Stimulated activated CD4-positive, alpha-beta T cell treated with anti-CD3 and anti-CD28 coated beads, TNF-alpha, amount 100 ng/mL, for 24 hours (primary cell): ENCODE measurements at places on chromosomes 5 and 9.

GRCh38 chr9:92046676-92047075, 68.5 kb downstream of the SPTLC1 start:
- DNase-seq = no peak

- no peak for DNase-seq
These were observed 16.7 kb upstream of the KIF27 start for GRCh38 chr9:83937861-83938455.

GRCh38 chr5:178428341-178429155, 161.6 kb downstream of the COL23A1 start:
- no peak for DNase-seq

DNA sequence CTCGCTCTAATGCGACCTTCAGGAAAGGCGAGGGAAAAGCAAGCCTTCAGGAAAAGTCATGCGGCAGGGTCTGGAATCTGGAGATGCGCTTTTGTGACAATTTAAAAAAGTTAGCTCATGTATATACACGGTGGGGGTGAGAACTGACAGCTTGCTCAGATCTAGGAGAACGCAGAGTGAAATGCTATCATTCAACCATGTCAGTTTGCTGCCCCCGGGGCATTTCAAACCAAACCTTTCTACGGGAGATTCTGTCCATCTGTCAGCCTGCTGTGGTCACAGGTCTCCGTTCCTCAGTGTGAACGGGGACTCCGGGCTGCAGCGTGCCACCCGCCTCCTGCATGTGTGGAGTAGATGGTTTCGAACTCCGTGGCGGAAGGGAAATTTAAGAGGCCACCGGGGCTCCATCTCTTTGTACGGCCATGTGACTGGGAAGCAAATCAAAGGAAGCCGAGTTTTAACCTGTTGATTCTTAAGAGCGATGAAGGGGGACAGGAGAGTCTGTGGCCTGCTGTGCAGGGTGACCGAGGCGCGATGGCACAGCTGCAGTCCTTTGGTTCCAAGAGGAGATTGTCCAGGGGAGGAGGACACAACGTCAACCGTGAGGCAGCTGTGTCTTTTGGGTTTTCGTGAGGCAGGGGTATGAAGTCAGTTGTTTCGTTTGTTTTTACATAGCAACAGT, 45.9 kb downstream of the OTULIN start:
- no peak for DNase-seq

DNA sequence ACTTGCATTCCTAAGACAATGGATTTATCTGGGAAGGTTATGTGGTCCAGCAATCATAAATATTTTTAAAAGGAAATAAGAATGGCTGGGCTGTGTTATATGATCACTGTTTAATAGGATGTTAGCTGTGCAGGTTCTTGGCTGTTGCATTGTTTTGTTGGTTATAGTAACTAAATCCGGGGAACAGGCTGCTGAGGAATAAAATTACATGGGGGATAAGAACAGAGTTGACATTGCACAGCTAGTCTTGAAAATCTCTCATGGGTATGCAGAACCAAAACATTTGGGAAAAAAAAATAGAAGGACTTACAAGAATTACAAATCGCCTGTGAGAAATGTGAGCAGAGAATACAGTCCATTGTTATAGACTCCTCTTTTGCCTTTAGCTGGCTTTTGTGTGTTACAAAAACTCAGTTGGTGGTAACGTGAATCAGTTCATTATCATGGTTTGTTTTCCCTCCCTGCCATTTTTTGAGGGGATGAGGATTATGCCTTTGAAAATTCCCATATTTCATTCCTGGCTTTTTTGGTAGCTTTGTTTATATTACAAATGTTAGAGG, 375.3 kb upstream of the DAB2 start:
- no peak for DNase-seq

DNA sequence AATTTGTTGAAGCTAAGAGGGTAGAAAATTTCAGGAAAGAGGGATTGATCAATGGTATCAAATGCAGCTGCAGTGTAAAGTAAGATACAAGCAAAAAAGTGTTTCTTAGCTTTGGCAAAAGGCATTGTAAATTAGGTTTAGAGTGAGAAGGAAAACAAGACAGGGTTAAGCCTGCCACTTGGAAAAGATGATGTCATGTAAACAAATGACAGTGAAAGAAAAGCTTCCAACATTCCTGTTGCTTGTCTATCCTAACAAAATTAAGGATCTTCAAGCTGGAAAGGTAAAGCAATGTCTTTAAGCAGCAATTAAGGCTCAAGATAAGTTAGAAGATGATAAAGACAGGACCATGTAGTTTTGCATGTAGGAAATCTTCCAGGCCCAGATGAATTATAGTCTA, 139.1 kb upstream of the PPP2R2B start:
- no peak for DNase-seq

- DNase-seq = no peak
These were observed 5.0 kb upstream of the C1QTNF3 start for GRCh38 chr5:34047774-34048572.

- DNase-seq = peak; percentile 12
These were observed 937 bp upstream of the SLC26A2 start for GRCh38 chr5:149959406-149960236.

DNA sequence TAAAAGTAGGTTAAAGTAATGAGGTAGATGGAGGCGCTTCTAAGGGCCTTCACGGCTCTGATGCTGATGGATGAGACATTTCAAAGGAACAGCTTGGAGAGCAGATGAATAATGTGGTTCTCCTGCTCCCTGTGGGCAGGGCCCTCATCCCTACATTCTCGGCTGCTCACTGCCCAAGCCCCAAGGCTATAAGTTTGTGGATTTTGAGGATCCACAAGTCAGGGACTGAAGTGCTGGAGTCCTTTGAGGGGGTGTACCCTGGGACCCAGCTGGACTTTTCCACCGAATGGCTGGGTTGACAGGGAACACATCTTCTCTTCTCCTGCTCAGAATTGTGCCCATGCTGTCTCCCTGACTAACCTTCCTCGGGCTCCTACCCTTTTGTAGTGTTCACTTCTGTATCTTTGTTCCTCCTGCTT, 21.4 kb upstream of the CXCL14 start:
- DNase-seq = no peak

GRCh38 chr5:124596595-124597421, 149.6 kb downstream of the ZNF608 start:
- DNase-seq = no peak

DNA sequence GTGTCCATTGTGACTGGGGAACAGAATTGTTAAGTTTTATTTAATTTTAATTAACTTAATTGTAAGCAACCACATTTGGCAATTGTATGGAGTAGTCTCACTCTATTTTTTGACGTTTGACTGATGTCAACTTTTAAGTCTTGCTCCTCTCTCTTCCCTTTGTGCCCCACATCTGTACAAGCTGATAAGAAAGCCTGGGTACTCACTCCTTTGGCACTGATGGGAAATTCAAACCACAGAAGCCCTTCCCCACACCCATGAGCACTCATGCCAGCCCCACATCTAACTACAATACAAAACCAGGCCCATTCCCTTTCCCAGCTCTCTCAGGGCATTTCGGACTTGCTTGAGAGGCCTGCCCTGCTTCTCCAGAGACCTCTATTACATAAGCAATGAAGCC, 451.5 kb upstream of the KIF2A start:
- DNase-seq = no peak

DNA sequence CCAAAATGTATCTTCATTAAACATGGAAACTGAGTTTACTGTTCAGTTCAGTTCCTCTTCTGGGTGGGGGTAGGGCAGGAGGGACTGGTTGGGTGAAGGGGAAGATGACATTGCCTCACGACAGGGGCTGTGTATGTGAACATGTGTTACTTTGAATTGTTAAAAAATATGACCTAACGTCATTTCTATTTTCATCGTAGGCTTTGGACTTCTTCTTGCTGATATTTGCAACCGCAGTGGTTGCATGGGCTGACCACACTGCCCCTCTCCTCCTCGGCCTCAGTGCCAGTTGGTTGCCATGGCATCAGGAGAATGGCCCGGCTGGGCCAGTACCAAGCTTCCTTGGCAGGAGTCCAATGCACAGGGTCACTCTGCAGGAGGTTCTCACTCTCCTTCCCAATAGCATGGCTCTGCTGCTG, 41.5 kb downstream of the HACD4 start:
- no peak for DNase-seq

DNA sequence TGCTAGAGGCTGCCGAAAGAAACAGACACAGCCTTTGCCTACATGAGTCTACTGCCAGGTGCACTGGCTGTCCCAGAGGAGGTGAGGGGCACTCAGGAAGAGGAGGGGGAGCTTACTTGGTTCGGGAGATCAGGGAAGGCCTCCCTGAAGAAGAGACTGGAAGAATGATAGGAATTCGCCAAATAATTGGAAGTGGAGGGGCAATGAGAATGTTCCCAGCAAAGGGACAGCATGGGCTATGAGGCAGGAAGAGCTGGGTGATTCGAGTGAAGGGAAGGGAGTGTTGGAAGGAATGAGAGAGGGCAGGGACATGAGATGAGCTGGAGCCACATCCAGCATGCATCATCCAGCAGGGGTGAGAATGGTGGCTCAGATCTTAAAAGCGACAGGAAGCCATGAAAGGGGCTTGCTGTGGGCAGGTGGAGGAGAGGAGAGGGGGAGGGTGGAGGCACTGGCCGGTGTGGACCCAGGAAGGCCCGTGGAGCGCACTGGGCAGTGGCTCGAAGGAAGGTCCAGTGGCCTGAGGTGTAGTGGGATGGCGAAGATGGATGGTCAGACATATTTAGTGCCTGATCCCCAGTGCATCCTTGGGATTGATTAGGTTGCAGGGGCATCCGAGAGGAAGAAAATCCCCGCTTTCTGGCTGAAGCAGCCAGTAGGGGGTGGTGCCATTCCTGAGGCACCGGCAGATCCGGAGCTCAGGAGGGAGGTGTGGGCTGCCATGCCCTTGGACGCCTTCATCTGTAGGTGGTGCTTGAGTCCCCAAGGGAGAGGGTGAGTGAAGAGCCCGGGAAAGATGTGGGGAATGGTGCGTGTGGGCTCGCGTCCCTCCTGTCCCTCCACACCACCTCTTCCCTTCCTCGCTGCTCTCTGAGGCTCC, 53.5 kb upstream of the GARNL3 start:
- DNase-seq = no peak

- DNase-seq = no peak
These were observed 27.3 kb upstream of the MUSK start for GRCh38 chr9:110641293-110641692.

GRCh38 chr5:143601917-143602333, 198.4 kb upstream of the NR3C1 start:
- no peak for DNase-seq

- peak; percentile 24 for DNase-seq
These were observed 31.1 kb downstream of the SEC61B start for GRCh38 chr9:99253134-99253533.

GRCh38 chr5:171269717-171270116, 39.3 kb upstream of the TLX3 start:
- no peak for DNase-seq

DNA sequence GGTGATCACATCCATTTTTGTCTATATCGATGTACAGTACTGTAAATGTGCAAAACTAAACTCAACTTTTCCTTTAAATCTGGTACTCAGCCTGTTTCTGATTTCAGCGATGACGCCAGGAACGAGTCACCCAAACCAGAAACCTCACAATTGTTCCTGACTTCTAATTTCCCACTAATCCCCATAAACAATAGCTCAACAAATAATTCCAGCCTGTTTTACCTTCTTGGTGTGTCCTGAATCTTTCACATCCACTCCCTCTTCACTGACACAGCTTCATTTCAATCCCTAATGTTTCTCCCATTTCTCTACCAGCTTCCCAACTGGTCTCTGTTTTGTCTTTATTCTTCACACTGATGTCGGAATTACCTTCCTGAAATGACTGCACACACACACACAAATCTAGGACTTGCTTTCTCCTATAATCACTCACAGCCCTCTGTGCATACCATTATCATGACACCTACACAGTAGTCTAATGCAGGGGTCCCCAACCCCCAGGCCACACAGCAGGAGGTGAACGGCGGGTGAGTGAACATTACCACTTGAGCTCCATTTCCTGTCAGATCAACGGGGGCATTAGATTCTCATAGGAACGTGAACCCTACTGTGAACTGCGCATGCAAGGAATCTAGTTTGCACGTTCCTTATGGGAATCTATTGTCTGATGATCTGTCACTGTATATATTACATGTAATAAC, 97.8 kb upstream of the SLC30A5 start:
- no peak for DNase-seq

DNA sequence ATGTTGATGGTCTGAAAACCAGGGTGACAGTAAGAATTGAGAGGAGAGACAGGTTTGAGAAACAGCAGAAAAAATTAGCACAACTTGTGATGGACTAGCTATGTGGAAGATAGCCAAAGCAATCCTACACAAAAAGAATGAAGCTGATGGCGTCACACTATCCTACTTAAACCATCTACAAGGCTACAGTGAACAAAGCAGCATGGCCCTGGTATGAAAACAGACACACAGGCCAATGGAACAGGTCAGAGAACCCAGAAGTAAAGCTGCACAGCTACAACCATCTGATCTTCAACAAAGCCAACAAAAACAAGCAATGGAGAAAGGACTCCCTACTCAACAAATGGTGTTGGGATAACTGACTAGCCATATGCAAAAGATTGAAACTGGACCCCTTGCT, 7.5 kb upstream of the UBE2R2 start:
- no peak for DNase-seq

DNA sequence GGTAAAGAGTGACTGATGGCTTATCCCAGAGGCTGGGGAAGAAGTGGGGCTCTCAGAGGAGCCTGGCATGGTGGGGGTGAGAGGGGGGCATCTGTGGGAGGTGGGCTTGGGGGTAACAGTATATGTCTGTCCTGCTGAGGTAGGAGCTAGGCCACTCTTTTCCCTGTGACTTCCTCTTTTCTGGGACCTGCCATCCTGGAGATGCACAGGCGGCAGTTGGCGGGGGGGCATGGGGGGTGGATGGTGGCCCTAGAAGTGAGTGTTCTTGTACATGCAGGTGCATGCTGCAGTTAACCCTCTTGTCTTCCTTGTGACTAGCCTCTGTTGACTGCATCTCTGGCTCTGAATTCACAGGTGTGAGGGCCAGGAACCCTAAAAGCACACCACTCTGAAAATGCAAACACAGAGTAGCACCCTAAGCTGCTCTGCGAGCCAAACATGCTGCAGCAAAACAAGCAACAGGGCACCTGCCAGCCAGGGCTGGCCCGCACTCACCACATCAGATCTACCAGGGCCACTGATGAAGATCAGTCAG, 123.8 kb upstream of the SHB start:
- no peak for DNase-seq

- no peak for DNase-seq
These were observed 259.9 kb downstream of the GADD45G start for GRCh38 chr9:89864731-89865130.

GRCh38 chr9:114004221-114004716, 73.8 kb downstream of the AMBP start:
- no peak for DNase-seq

DNA sequence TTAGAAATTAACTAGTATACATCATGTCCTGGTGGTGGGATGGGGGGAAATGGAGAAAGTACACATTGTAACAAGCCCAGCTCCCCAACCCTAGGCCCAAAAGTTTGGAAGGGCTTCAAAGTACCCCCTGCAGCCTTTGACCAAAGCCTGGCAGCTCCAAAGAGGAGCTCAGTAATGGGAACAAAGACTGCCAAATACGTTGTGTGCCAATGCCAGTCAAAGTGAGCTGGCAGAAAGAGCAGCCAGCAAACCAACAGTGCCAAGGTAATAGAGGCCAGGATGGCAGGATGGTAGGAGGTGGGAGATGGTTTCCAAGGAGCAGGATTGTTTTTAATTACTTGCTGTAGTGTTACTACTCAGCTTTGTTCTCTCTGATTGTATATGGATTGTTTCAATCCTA, 248.3 kb downstream of the COX7C start:
- DNase-seq = no peak

GRCh38 chr9:107358986-107359385, 75.9 kb downstream of the RAD23B start:
- no peak for DNase-seq

GRCh38 chr5:53090229-53090628, 19.3 kb downstream of the MOCS2 start:
- no peak for DNase-seq
